K562 (cell line): ENCODE measurements at places on chromosomes 5 and 9.
A peak's percentile ranks its signal among the peaks of the same experiment; 100 is the strongest.

- no peak for DNase-seq
Measured at GRCh38 chr5:111869681-111870080, 112.7 kb upstream of the NREP start.

- no peak for DNase-seq
Measured at GRCh38 chr5:33795496-33795895, 96.3 kb downstream of the ADAMTS12 start.

DNA sequence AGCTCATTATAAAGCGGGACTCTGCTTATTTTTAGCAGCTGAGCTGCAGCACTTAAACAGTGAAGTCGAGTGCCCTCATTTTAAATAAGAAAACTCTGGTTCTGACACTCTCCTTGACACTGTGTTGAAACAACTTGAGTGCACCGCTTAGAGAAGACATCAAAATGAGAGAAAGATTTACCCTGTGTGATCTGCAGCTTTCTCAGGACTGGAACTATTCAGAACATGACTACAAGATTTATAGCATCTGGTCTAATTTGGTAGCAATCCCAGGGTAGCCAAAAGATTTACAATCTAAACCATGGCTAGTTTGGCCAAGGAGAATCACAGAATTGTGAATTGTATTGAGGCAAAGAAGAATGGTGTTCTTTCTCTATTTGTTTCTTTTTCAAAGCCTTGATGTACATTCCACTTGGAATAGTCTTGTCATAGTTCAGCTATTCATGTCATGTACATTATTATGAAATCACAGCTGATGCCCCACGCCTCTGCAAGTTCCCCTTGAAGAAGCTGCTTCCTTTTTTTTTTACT is 38.7 kb downstream of the PLEKHG4B start:
- DNase-seq, result no peak

GRCh38 chr9:78000221-78000620 is 31.4 kb downstream of the GNAQ start:
- no peak for DNase-seq

DNA sequence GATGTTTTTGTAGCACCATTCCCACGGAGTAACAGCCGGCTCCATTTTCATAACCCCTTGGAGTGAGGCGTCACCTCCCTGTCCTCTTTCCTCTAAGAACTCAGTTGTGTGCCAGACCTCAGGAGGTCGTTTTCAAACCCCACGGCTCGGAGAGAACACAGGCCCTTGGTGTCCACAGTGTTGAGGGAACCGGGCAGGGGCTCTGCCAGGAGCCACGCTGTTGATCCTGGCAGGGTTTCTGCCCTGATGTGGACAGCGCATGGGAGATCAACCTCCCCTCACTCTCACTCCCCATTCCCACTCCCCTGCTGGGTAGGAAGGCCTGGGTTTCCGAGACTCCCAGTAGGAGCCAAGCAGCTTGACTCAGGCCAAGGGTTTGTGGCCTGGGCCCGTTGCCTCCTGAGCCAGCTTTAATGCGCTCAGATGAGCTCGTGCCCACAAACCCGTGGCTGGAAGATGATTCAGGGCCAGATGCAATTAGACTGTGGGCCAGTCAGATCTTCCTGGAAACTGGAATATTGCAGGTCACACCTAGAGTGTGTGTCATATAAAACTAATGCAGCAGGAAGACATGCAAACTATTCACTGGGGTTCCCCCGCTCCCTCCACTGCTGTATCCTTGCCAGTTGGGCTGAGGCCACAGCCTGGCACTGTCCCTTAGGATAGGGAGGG is 133.4 kb downstream of the SLC12A2 start:
- no peak for DNase-seq

- no peak for DNase-seq
Measured at GRCh38 chr9:84772511-84772910, 103.0 kb downstream of the NTRK2 start.

DNA sequence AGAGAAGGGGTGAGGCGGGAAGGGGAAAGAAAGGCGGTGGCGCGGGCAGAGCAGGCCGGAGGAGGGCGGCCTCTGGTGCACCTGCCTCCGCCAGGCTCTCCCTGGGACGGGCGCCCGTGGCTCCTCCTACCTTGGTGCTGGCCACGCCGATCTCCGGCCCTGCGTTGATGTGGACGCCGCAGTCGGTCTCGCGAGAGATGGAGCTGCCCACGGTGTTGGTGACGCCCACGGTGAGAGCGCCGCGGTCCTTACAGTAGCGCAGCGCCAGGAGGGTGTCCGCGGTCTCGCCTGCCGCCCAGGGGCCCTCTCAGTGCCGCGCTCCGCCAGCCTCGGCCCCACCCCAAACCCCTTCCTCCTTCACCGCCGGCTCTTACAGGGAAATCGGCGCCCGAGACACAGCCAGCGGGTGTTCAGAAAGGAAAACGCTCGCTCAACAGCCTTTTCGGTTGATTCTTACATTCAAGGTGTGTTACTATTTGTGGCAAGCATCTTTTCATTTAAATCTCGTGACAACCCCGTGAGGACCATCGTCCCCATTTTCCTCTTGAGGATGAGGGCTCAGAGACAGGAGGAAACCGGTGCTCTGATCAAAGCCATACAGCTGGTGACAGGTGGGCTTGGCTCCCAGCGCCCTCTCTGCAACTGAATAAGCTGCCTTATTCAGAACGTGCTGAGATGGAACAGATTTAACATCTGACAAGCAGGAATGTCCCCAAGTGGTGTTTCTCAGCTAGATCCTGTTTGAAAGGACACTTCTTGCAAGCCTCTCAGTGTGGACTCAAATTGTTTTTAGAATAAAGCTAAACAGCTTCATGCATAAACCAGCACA is 22.0 kb upstream of the MAPK9 start:
- peak; percentile 52 for DNase-seq

- no peak for DNase-seq
Measured at GRCh38 chr5:43411495-43411894, 696 bp downstream of the CCL28 start.

DNA sequence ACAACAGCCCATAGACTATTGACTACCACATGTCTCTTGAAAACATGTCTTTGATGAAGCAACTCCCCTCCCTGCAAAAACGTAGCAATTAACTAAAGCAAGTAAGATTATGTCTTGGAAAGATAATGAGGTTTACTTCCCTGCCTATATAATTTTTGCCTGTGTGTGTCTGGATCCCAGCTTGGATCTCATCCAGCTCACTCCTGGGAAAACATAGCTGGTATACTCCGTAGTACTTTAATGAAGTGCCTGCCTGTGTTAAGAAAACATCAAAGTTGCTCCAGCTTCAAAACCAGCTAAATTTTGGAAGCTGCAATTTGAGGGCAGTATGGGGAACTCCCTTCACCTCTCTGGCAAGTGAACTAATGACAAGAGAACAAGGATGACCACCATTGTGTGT is 182.6 kb upstream of the C9orf72 start:
- no peak for DNase-seq

DNA sequence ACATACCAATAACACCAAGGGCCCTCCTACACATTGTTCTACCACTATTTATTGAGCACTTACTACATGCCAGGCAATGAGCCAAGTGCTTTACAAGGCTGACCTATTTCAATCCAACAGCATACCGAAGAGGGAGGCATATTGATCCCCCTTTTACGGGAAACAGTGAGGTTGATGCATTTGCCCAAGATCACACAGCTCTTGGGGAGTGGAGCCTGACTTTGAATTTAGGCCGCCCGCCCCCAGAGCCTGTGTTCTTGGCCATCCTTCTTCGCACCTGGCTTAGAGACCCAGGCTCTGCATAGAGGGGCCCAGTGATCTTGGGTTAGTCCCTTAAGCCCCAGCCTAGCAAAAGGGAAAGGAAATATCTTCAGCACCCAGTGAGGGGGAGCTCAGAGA is 158.1 kb upstream of the IER5L start:
- DNase-seq, result no peak

GRCh38 chr9:18588002-18588401 is 114.0 kb downstream of the ADAMTSL1 start:
- no peak for DNase-seq
